Activated T-cell treated with anti-CD3 and anti-CD28 coated beads for 4 hours (primary cell): ENCODE measurements at places on chromosomes 12 and 14.

DNA sequence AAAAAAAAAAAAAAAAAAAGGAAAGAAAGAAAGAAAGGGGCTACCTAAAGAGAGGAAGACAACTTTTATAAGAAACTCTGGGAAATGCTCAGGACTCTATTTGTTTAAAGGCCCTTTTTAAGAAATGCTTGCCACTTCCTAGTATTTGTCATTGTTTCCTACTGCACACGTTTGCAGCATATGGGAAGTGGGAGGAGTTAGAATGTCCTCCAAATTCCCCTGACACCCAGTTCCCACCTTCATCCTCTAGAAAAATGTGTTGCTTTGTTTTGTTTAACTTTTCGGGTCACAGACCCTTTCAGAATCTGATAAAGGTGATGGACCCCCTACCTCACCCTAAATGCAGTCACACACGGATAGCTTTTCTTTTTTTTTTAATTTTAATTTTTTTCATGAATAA, 40.8 kb downstream of the NINJ2 start:
- DNase-seq, result no peak

- no peak for DNase-seq
Measured at GRCh38 chr14:29311983-29312382, 545.4 kb downstream of the FOXG1 start.

GRCh38 chr12:89918172-89918846, 209.7 kb upstream of the ATP2B1 start:
- no peak for DNase-seq

DNA sequence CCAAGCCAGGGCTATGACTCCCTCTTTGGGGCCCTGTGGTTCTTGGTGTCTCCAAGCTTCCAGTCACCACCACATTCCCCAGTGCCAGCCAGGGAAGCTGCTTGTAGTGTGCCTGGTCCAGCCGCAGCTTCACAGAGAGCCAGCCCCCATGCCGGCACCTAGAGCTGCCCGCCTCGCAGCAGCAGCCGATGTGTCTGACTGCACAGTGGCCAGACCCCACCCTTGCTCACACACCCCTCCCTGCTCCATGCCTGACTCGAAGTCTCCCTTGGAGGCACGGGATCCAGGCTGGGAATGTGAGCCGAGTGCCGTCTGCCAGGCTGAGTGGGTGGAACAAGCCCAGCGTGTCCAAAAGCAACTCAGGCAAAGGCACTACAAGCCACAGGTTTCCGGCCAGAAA, 123.3 kb upstream of the SFSWAP start:
- DNase-seq, result no peak

DNA sequence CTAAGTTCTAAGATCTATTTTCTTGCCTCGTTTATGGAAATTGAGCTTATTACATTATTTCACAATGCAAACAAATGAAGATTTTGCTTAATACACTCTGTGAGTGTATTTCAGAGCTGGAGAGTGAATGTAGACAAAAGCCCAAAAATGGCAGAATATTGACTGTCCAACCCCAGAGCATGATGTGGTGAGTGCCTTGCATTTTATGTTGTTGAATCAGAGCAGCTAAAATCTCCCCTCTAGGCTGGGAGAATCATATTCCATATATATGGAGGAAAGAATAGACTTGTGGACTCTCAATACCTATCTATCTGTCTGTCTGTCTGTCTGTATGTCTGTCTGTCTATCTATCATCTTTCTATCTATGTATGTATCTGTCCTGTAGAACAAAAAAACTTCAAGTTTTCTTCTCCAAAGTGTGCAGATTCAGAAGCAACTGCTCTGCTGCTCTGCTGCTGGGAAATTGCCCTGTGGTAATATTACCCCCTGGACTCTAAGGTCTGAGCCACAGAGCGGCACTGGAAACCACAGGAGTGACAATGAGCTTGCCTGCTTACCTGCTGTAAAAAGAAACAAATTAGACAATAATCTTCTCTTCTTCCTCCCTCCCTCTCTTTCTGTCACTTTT, 209.4 kb upstream of the PRICKLE1 start:
- no peak for DNase-seq

DNA sequence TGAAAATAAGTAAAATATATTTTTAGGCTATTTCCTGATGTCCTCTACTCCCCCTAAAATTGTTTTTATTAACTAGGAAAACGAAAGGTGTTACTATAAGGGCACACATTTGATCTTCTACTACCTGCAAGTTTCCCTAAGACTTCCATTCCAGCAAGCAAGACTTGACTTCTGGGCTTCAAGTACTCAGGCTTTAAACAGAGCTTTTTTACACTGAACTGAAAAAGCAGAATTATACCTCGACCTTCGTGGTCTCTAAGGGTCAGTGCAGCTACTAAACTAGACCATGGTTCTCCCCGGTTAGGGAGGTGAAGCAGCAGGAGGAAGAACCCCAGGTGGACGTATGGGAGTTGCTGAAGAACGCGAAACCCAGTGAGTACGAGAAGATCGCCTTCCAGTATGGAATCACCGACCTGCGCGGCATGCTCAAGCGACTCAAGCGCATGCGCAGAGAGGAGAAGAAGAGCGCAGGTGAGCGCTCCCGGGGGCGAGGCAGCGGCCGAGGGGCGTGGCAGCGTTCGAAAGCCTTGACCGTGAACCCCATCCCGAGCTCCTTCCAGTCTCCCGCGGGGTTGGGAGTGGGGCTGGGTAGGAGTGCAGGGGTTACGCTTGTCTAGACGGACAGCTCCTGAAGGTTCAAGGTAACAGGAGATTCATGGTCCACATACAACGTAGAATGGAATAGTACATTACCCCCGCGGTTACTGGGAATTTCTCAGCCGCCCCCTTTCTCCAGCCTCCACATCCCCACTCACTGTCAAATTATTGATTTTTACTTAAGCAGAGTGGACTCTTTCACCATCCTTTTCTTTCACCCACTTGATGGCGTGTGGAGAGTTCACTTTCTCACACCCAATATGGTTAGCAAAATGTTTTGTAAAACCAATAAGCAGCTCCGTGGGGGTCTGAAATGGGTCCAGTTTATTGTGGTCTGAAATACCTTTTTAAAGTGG, 47.6 kb downstream of the MYBPC1 start:
- no peak for DNase-seq
